ENCODE measurements at places on chromosomes 7 and 10.

DNA sequence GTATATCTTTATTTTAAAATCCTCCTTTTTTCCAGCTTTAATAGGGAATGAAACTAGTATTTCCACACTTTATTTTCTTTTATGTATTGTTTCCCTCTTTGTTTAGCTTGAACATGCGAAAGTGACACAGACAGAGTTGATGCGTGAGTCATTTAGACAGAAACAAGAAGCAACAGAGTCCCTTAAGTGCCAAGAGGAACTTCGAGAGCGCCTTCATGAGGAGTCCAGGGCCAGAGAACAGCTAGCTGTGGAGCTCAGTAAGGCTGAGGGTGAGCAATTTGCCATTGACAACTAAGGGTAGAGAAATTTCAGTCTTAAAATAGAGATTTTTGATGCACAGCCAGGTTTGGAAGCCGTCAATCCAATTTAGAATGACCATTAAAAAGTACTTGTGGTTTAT, 73.1 kb downstream of the CYP51A1 start:
- no peak for DNase-seq

DNA sequence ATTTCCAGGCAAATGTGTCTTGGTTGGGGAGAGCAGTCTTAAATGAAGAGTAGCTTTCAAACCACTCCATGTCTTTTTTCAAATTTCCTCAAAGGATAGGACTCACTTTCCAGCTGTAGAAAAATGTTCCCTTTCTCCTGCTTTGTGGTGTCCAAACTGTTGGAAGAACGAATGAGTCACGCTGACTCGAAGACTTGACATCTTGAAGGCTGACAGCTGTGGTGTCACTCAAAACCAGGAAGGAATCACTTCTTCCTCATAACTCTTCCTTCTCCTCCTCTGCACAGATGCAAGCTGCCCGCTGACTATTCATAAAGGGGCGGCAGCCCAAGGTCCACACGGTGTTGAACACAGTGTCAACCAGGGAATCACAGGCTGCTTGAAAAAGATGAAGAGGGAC, 19.2 kb downstream of the PLA2G12B start:
- no peak for DNase-seq

DNA sequence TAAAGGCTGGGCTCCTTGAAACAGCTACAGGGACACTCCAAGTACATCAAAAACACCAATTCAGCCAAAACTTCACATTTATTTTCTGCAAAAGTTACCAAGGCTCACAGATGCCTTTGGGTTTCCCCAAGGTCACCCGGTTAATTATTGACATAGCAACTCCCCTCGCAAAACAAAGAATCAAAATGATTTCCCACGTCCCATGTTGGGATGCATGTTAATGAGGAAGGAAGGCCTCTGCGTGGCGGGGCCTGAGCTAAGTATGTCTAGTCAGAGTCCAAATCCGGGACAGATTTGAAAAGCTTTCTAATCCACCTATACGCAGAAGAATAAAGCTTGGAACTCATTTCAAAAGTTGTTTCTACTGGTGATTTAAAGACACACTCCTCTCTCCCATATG, 535 bp upstream of the TMEM72 start:
- no peak for DNase-seq

- no peak for DNase-seq
Measured at GRCh38 chr7:94590526-94591162, 65.3 kb downstream of the SGCE start.

GRCh38 chr10:45419676-45420025, 45.6 kb downstream of the ALOX5 start:
- no peak for DNase-seq

DNA sequence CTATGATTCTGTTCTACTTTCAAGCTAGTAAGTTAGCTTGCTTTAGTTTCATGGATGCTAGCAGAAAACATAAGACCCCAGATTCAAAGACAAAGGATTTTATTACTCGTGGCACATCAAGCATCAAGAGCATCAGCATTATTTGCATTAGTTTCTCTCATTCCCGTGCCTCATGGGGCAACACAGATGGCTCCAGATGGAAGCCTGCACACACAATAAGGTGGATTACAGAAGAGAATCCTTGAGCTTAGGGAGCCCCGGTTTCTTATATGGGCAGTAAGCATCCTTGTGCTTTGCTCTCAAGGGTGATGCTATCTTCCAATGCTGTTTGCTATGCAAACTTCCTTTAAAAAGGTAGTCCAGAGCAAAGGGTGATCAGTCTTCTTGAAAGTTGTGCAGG, 10.7 kb upstream of the CAPZA2 start:
- DNase-seq, result no peak

- no peak for DNase-seq
Measured at GRCh38 chr7:108055611-108056021, 52.7 kb upstream of the LAMB1 start.
